ENCODE measurements at places on chromosomes 4 and X. TPM values are rescaled to one million over a fixed set of nuclear protein-coding genes. Genes with fewer than 3 reads are reported as not detected.

DNA sequence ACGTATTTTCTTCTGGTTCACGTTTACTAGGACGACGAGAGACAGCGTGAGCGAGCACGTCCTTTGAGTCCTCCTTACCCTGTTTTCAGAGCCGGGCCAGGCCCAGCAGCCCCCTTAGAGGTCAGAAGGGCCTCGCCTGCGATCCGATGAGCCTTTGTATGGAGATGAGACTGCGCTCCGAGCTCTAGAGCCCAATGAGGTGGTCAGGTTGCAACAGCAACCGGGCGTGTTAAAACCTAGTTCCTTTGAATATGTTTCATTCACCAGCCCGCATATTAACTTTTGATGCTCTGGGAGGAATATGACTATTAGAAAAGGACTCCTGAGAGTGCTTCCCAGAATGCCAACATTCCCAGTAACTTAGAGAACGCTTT lies 55.6 kb upstream of the TADA2B start:
- peak; percentile 75 for DNase-seq
- peak overlapping the region; percentile 83 for H3K27ac ChIP-seq
- peaks cover 22% of the 10 kb centered on the region for H3K4me1 ChIP-seq
- no peaks in the 10 kb centered on the region for H3K27me3 ChIP-seq

The NAA11 gene
- total RNA-seq = not detected

The CLCN3 gene
- total RNA-seq = 45.6 TPM

GRCh38 chr4:46986922-46987638 lies 6.3 kb downstream of the GABRA4 start:
- H3K27me3 ChIP-seq = peaks cover 11% of the 10 kb centered on the region
- H3K27ac ChIP-seq = no peak overlapping the region
- no peak for DNase-seq

The TMEM131L gene
- total RNA-seq = 2.9 TPM

The MGAT4D gene
- total RNA-seq = not detected

DNA sequence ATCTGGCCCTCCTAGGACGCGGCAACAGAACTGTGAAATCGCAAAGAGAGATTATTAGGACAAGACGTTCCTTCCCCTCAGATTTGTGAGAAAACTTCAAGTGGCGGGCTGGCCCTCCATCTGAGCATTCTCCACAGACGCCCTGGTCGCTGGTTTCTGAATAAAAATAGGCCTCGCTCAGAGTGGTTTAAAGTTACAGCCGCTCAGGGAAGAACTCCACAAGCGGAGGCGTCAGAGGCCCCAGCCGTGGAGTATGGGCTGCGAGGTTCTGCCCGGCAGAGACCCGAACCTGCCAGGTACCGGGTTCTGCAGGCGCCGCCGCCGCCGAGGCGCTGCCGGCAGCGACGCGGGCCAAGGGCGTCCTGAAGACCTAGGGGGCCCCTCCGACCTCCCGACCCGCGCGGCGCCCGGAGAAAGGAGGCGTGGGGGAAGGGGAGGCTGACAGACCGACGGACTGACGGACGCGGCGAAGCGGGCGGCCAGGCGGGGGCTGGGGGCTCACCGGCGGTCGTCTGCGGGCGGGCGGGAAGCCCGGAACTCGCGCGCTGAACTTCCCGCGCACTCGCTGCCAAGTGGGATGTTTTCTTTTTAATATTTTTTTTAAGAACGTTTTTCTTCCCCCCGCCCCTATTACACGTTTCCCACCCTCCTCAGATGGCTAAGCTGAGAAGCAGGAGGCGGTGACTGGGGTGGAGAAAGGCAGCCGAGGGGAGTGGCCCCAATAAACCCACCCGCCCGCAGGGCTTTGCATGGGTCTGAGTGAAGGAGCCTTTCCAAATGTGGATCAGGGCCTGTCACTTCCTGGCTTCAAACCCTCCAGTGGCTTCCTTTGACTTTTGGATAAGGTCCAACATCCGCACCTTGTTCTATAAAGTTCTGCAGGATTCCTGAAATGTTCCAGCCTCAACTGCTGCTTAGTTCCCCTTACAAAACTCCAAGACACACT lies at the start of gene PABPC4L:
TSS of gene PABPC4L (minus strand) at position 574 of the 946 bp plus-strand sequence. CDS start 770 bp downstream, outside the sequence.
- peak within 1 kb of the TSS; percentile 75 for H3K4me3 ChIP-seq
- peak; percentile 80 for DNase-seq
- no peaks in the 10 kb centered on the region for H3K27me3 ChIP-seq
- H3K36me3 ChIP-seq = no peaks in the 10 kb centered on the region
- no peak within 1 kb of the TSS for H3K27ac ChIP-seq

GRCh38 chr4:136281889-136282288 lies 1250.4 kb downstream of the PCDH18 start:
- H3K27me3 ChIP-seq = no peaks in the 10 kb centered on the region
- no peak overlapping the region for H3K4me3 ChIP-seq
- no peaks in the 10 kb centered on the region for H3K36me3 ChIP-seq
- DNase-seq = no peak
- no peaks in the 10 kb centered on the region for H3K4me1 ChIP-seq

The AMOT gene
- 68.9 TPM for total RNA-seq

Data from endodermal cell (in vitro differentiated cells).